ENCODE measurements at places on chromosomes 12 and 14.

GRCh38 chr14:99177886-99178835 is 93.8 kb downstream of the BCL11B start:
- no peak for DNase-seq

- DNase-seq, result no peak
Observed at GRCh38 chr12:111607239-111607638, 8.1 kb upstream of the ATXN2 start.

GRCh38 chr12:102427543-102427941 is 52.8 kb downstream of the IGF1 start:
- no peak for DNase-seq

DNA sequence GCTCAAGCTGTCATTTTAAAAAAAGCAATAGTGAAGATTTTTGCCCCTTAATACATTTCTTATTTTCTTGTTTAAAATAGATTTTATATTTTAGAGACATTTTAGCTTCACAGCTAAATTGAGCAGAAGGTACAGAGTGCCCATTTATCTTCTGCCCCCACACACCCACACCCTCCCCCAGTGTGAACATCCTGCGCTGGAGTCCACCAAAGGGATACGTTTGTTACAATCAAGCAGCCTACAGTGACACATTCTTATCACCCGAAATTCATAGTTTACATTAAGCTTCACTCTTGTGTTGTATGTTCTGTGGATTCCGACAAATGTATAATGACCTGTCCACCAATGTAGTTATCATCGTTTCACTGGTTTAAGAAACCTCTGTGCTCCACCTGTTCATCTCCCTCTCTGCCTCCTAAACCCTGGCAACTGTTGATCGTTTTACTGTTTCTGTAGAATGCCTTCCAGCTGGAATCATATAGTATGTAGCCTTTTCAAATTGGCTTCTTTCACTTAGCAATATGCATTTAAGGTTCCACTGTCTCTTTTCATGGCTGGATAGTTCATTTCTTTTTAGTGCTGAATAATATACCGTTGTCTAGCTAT is 91.0 kb upstream of the TRAF3 start:
- no peak for DNase-seq

DNA sequence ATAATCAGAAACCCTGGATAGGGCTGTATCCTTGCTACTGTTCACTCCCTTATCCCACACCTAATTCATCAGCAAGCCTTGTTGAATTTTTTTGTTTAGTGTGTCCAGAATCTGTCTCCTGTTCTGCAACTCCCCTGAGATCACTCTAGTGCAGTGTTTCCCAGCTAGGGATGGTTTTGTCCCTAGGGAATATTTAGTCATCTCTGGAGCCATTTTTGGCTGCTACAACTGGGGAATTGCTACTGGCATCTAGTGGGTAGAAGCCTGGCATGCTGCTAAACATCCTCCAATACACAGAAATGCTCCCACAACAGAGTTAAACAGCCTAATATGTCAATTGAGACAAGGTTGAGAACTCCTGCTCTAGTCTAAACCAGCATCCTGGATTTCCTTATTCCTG is 248.0 kb downstream of the NPAS3 start:
- DNase-seq, result no peak

DNA sequence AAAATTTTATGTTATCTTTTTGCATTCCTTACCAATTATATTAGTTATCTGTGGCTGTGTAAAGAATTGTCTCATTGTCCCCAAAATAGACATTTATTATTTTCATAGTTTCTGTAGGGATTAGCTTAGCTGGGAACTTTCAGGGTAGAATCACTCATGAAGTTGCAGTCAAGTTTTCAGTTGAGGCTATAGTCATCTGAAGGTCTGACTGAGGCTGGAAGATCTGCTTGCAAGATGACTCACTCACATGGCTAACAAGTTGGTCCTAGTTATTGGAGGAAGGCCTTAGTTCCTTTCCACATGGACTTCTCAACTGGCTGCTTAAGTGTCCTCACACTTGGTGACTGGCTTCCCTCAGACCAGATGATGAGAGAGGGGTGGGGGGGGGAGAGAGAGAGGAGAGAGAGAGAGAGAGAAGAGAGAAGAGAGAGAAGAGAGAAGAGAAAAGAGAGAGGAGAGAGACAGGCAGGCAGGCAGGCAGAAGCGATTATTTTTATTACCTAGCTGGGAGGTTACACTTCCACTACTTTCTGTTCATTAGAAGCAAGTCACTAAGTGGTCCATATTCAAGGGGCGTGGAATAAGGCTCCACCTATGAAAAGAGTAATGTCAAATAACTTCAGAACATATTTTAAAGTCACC is 6.4 kb downstream of the AP5M1 start:
- no peak for DNase-seq

DNA sequence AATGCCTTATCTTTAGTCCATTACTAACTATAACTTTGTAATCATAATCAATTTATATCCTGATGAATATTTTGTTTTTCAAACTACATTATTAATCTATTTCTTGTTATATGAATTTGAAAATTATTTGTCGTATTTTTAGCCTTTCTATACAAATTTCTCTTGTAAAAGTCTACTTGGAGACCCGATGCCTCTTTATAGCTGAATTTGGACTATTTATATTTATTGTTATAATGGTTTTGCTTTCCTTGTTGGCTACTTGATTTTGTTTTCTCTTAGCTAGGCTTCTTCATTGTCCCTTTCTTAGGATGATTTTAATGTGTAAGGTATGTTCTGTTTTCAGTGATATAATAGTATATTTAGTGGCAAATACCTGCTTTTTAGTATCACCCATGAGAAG is 89.5 kb upstream of the RFLNA start:
- DNase-seq, result no peak

DNA sequence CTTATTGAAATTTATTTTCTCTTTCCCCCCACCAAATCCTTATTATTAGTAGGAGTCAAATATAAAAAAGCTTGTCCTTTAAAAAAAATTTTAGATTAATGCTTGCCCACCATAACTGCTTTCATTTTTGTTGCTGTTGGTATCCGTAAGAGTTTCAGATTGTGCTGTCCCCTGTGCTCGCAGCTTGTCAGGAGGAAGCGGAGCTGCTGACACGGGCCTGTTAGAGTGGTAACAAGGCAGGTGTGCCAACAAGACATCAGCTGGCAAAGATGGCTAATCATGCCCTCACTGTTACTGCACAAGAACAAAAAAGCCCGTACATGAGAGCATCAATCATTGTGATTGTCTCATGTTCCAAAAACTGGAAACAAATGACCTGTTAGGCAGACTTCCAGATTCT is 148.4 kb downstream of the ALG10B start:
- no peak for DNase-seq

DNA sequence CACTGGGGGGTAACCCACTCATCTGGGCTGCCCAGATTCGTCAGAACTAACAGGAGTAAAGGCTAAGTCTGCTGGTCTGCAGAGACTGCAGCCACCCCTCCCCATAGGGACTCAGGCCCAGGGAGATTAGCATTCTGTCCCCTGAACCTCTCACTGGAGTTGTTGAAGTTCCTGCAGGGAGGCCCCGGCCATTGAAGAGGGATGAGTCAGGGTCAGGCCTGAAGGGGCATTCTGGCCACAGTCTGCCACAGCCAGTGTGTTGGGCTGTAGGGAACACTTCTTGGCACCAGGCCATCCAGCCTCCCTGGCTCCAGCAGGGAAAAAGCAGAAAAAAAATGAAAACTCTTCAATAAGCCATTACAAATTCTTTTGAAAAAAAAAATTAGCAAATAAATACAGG is 35.3 kb downstream of the KLRK1 start:
- DNase-seq, result no peak

GRCh38 chr12:9721394-9722092 is 11.4 kb downstream of the CLECL1 start:
- no peak for DNase-seq

- no peak for DNase-seq
Observed at GRCh38 chr12:59980476-59980875, 384.6 kb downstream of the SLC16A7 start.

- peak; percentile 57 for DNase-seq
Observed at GRCh38 chr12:51951843-51952722, 584 bp downstream of the ACVR1B start.

DNA sequence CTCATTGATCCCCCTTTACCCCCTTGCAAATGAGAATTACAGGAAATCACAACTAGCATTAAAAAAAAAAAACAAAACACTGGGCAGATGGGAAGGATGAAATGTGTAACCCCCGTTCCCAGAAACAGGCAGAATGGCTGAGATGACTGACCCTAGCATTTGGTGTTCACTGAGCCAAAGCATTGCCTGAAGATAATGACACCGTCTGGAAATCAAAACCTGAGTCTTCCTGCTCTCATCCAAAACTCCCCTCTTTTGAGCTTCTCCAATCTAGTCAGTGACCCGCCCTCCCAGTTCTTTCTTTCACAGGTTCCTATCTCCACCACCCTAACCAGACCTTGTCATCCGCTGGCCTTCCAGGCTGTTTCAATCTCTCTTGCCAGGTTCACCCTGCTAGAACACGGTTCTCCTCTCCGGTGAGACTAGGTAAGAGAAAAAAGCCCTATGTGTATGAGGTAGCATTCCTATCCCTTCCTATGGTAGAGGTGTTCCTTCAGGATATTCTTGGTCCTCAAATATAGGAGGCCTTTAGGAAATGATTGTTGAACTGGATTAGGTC is 21.3 kb downstream of the SUSD6 start:
- no peak for DNase-seq

DNA sequence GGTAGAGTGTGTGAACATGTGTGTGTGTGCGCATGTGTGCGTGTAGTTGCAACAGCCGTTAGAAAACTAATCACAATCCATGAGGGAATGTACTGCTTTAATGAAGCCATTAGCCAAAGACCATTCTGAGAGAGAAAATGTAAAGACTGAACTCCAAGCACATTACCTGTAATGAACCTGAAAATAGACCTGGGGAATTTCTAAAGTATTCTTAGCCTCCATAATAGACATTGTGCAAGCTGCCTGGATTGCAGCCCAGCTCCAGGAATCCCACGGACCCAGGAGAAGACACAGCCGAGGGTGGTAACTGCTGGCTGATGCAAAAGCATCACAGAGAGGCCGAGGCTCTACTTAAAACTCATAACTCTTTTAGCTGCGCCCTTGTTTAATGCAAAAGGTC is 156.6 kb downstream of the SLC15A4 start:
- DNase-seq, result no peak

DNA sequence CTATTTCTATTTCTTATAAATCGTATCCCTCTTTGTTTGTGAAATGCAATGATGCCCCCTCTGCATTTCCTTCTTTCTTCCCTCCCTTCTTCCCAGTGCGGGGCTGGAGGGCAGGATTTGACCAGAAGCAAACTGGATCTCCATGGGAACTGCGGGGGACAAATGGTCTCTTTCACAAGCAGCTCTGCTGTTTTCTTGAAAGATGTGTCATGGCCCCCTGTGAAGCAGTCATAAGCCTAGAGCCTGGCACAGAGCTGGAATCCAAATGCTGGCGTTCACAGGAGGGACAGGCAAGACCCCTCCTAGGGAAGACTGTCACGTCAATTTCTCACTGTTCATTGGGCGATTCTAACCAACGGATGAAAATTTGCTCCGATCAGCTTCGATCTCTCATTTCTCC is 203.5 kb upstream of the NOS1 start:
- no peak for DNase-seq

DNA sequence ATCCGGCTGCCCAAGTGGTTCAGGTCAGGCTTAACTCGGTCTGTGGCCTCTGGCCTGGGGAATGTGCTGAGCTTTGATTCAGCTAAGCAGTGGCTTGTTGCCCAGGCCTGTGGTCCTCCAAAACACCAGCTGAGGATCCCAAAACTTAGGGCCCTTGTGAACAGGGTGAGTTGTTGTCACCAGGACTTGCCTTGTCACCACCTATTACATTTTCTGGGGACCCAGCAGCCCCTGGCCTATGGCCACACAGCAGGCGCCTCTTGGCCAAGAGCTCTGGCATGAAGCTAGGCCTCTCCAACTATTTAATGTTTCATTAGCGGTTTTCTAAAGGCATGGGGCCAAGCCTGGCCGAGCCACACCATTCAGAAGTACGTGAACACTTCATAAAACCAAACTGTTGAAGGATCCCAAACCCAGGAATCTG is 343.7 kb downstream of the CACNA1C start:
- no peak for DNase-seq

- no peak for DNase-seq
Observed at GRCh38 chr14:24888532-24888931, 161.4 kb downstream of the STXBP6 start.

- no peak for DNase-seq
Observed at GRCh38 chr14:104967386-104968152, 10.6 kb downstream of the AHNAK2 start.

DNA sequence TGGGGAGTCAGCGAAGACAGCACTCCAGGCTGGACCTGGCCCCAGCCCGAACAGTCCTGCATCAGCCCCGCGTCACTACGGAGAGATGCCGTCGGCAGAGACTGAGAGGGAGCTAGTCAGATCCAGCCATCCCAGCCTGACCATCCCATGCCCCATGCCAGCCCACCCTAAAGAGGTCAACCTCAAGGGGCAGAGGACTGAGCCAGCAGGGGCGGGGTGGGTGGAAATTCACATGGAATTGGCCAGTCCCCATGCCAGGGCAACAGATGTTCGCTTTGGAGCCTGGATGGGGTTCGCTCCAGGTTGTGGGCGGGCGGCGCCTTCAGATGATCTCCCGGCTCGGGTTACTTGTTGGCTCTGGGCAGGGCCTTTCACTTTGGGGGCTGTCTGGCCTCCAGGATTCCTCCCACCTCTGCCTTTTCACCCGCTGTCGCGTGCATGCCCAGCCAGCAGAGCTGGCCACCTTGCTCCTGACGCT is 154.3 kb downstream of the TSPAN9 start:
- no peak for DNase-seq

DNA sequence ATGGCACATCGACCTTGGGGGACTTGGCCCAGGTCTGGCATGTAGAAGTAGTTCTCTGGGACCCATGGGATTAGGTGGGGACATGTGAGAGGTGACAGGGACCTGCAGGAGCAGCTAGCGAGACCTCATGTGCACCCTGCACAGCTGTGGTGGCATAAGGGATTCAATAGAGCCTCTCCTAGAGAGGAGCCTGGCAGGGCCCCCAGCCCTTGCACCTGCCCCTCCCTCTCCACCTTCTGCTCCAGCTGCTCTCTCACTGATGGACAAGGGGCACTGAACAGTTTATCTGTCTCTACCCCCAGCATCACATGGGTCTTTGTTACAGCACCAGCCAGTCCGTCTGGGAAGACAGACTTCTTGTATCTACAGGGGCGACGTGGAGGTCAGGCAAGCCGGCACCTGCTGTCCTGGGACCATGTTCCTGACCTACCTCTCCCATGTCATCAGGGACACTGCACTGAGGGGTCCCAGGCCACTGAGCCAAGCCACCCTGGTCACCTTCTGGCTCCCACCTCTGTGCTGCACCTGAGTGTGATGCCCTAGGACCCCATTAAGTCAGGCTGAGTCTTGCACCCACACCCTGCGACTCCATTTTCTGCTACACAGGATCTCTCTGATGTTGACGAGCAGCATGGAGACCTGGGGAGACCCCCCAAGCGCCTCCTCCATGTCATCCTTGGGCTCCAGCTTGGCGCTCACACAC is 32.6 kb downstream of the DDX11 start:
- no peak for DNase-seq

- DNase-seq, result no peak
Observed at GRCh38 chr12:56160193-56160763, 2.1 kb downstream of the MYL6 start.

- no peak for DNase-seq
Observed at GRCh38 chr12:99195474-99195873, 452.1 kb upstream of the GARIN6 start.

- peak; percentile 10 for DNase-seq
Observed at GRCh38 chr14:96001866-96002497, 37.2 kb upstream of the C14orf132 start.
